ENCODE measurements at places on chromosomes 7 and 10. TPM values are rescaled to one million over a fixed set of nuclear protein-coding genes. Genes with fewer than 3 reads are reported as not detected.

- H3K4me3 ChIP-seq, result no peak overlapping the region
- H3K36me3 ChIP-seq, result no peaks in the 10 kb centered on the region
- H3K27ac ChIP-seq, result no peak overlapping the region
These were observed 222.3 kb upstream of the IGFBP3 start for GRCh38 chr7:46143421-46143820.

DNA sequence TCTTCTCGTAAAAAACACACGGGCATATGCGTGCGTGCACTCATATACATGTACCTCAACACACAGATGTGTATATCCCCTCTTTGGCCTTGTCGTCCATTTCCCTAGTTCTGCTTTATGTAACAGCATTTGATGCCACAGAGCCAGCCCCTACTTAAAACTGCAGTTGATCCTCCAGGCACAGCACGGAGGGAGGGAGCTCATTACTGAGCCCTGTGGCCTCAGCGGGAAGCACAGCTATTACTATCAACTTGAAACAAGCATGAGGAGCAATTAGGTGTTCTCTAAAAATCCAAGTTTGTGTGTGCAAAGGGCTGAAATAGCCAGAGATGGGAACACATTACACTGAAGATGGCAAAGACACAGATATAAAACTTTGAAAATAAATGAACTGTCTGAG is 580.9 kb downstream of the GLRX3 start:
- H3K4me1 ChIP-seq, result no peaks in the 10 kb centered on the region
- H3K27me3 ChIP-seq, result no peaks in the 10 kb centered on the region
- no peak overlapping the region for H3K27ac ChIP-seq
- no peak for DNase-seq
- H3K36me3 ChIP-seq, result no peaks in the 10 kb centered on the region

GRCh38 chr10:11232222-11232961 is 214.7 kb downstream of the CELF2 start:
- no peak for DNase-seq
- no peaks in the 10 kb centered on the region for H3K4me1 ChIP-seq
- H3K4me3 ChIP-seq, result no peak overlapping the region
- H3K27ac ChIP-seq, result no peak overlapping the region
- H3K36me3 ChIP-seq, result no peaks in the 10 kb centered on the region

GRCh38 chr7:22935269-22935668 is 78.7 kb downstream of the HYCC1 start:
- no peak overlapping the region for H3K4me3 ChIP-seq
- no peak for DNase-seq
- H3K36me3 ChIP-seq, result no peaks in the 10 kb centered on the region
- H3K4me1 ChIP-seq, result peaks cover 13% of the 10 kb centered on the region
- no peaks in the 10 kb centered on the region for H3K27me3 ChIP-seq
- H3K27ac ChIP-seq, result no peak overlapping the region

DNA sequence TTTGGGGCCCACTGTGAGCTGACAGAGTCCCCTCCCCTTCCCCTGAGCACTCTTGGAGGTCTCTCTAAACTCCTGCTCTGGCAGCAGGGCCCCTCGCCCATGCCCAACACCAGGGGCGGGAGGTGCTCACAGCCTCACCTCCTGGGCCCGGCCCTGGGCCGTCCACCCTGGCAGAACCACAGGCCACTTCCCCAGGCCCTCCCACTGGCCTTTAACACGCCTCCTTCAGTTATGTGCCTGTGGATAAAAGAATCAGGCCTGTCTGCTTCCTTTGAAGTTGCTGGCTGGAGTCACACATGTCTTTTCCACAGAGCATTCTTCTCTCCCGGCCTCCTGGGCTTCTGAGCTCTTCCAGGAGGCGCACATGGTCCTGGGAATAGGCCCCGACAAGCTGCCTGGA is 10.2 kb downstream of the MYL10 start:
- no peaks in the 10 kb centered on the region for H3K4me1 ChIP-seq
- DNase-seq, result no peak
- no peak overlapping the region for H3K4me3 ChIP-seq

- DNase-seq, result no peak
- no peak overlapping the region for H3K27ac ChIP-seq
- no peaks in the 10 kb centered on the region for H3K27me3 ChIP-seq
These were observed 101.6 kb downstream of the C10orf90 start for GRCh38 chr10:126568809-126569385.

GRCh38 chr7:30915005-30915601 is 3.5 kb downstream of the AQP1 start:
- no peak for DNase-seq
- no peaks in the 10 kb centered on the region for H3K36me3 ChIP-seq
- H3K27ac ChIP-seq, result peak overlapping the region; percentile 39
- H3K4me1 ChIP-seq, result peaks cover 12% of the 10 kb centered on the region
- peak overlapping the region; percentile 41 for H3K4me3 ChIP-seq

Gene SPDYE9
- not detected for total RNA-seq

Gene JCAD
- total RNA-seq, result 6.0 TPM

Gene PSMG3
- total RNA-seq, result 46.4 TPM

Gene SLC18A2
- total RNA-seq, result 0.39 TPM

Gene CPVL
- total RNA-seq, result 6.5 TPM

Data from gastrocnemius medialis (tissue), 4 donors.